ENCODE measurements at places on chromosomes 3 and 15. TPM values are rescaled to one million over a fixed set of nuclear protein-coding genes. Genes with fewer than 3 reads are reported as not detected.

DNA sequence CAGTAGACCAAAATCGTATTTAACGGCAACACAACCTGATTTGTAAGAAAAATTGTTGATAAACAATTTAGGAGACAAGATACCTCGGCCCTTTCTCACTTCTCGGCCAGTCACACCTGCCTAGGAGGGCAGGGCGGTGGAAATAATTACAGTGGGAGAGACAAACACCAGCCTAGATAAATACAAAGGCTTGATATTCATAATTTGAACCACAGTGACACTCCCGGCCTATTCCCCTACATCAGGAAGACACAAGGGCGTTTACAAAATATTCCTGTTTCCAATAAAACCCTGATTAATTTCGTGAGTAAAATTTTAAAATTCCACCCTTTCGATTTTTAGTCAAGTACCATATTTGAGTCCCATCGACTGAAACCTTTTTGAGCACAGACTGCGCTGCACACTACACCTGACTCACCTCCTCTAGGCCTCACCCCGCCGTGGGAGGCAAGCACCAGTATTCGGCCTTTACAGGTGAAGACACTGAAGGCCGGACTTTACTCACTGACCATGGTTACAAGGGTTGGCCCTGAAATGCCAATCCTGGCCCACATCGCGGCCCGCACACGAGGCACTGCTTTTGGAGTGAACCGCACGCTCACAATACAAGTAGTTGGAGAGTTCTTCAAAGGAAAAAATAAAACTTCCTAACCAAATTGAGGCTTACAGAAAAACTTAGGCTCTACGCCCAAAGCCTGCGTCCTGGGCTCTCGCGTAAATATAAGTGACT lies 794 bp downstream of the ARPP19 start:
- DNase-seq: peak; percentile 39

GRCh38 chr3:152511904-152512303 lies 243.2 kb downstream of the MBNL1 start:
- no peak for DNase-seq

- no peak for DNase-seq
These were observed 242.8 kb upstream of the CNTN4 start for GRCh38 chr3:1855841-1856240.

DNA sequence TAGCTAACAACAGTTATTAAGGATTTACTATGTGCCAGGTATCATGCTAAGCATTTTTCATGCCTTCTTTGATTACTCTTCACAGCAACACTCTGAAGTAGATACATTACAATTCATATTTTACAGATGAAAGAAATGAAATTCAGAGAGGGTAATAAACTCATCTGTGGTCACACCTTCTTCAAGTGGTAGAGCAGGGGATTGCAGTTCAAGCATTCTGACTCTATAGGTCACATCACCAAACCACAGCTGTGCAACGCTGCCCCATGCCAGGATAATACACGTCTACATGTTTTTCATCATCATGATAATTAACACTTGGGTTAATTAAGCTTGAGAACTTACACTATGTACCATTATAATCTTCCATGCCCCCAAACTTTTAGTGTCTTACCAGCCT lies 98.5 kb downstream of the LRRC3B start:
- DNase-seq: peak; percentile 17

DNA sequence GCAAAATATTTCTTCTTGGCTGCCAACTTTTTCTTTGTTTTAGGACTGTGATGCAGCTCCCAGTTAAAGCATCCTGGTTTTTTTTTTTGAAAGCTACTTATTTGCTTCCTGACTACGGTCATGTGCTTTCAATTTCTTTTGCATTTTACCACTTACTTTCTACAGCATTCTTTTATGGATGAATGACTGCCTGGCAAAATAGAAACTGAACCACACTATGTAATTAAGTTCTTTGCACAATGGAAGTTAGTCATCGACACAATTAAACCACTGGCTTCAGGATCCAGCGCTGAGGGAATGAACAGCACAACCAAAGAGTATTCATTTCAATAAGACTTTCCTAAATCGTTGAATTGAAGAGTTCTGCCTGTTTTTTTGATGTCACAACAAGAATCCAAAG lies 82.2 kb upstream of the EPHA3 start:
- no peak for DNase-seq

GRCh38 chr3:187112934-187113793 lies 26.1 kb downstream of the RPL39L start:
- peak; percentile 54 for DNase-seq

DNA sequence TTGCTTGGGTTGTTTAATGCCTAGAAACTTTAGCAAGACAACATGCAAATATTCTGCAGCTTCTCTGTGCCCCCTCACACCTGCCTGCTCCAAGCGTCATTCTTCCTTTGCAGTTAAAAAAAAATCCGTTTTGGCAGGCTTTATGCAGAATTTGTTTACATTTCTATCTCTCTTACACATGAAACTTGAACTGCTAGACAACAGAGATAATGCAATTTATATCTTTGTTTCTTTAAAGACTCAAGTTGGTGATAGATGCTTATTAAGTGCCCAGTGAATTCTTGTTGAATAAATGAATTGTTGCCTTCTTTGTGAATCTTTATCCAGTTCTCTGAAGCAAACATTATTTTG lies 53.2 kb downstream of the CHST2 start:
- DNase-seq: no peak

GRCh38 chr3:47761046-47761445 lies 20.6 kb downstream of the SMARCC1 start:
- no peak for DNase-seq

DNA sequence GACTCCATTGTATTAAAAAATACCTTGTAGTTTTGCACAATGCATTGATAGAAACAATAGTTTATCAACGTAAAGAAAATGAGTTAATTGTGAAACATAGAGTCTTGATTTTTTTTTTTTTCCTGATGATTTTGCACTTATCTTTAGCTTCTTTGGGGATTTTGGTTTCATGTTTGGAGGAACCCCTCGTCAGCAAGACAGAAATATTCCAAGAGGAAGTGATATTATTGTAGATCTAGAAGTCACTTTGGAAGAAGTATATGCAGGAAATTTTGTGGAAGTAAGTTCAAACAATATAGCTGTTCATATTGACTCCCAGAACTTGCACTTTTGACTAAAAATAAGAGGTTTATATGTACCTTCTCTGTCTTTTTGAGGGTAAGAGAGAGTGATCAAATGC lies 7.0 kb downstream of the DNAJB11 start:
- no peak for DNase-seq

- no peak for DNase-seq
These were observed 148.9 kb downstream of the DNAJB8 start for GRCh38 chr3:128317698-128318231.

DNA sequence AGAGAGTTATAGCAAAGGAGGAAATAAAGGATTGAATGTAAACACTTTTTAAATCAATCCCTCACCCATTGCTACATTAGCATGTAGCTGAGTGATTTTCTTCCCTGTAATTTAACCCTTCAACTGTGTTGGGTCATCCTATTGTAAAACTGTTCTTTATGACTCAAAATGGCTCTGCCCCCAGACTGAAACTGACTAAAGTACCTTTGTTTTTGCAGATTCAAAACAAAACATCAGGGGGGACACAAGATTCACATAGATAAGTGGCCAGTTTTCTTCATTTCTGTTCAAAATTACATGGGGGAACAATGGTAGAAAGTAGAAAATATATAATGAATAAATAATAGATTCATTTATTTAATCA lies 268.4 kb downstream of the IGSF11 start:
- DNase-seq: no peak

GRCh38 chr15:73982222-73982962 lies 9.7 kb downstream of the STOML1 start:
- DNase-seq: no peak

- no peak for DNase-seq
These were observed 417.4 kb downstream of the MFSD1 start for GRCh38 chr3:159219231-159219630.

DNA sequence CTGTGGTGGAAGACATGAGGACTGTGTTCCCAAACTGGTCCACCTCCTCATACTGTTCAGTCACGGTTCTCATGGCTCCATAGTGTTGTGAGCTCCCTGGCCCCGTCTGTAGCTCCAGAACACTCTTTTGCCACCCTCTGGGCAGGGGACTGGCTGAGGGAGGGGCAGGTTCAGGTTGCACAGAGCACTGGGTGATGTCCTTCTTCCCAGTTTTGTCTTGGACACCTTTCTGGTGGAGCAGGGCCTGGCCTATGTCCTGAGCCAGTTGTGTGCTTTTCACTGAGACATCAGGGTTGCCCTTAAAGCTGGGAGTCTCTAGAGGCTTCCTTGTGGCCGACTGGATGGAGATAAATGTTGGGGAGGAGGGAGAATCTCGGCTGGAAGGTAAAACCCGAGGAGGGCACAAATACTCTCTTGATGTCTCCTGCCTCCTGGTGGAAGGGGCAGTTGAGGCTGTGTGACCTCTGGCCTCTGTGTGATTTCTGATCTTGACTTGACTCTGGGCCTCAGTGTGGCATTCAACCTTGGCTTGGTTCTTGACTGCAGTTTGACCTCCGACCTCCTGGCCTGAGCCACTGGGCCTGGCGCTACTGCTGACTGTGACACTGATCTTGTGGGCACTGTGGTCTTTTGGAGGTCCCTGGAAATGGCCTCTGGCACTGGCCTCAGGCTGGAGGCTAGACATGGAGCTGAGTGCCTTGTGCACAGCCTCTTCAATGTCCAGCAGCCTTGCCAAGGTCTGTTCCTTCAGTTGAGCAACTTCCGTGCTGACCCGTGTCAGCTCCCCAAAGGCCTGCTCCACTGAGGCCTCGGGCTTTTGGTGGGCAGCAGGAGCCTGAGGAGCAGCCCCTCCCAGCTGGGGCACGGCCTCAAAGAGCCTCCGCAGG lies 8.1 kb downstream of the XIRP1 start:
- no peak for DNase-seq

DNA sequence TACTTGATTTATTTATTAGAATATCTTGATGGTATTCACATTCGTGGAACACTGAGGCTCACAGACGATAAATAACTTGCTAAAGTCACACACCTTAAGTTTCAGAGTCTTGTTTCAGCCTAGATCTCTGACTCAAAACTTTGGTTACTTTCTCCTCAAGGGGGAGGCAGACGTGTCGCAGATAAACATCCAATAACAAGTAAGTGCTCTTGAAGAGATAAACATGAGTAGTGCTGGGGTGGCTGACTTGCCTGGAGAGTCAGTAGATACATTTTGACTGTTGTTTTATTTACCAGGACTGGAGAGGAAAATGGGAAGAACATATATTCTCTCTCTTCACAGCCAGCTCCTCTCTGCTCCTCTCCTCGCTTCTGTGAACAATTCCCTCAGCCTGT lies 31.3 kb downstream of the FBXO45 start:
- DNase-seq: no peak

GRCh38 chr3:157063469-157063868 lies 96.5 kb downstream of the CCNL1 start:
- DNase-seq: no peak

GRCh38 chr15:99095626-99096025 lies 9.3 kb upstream of the SYNM start:
- no peak for DNase-seq

DNA sequence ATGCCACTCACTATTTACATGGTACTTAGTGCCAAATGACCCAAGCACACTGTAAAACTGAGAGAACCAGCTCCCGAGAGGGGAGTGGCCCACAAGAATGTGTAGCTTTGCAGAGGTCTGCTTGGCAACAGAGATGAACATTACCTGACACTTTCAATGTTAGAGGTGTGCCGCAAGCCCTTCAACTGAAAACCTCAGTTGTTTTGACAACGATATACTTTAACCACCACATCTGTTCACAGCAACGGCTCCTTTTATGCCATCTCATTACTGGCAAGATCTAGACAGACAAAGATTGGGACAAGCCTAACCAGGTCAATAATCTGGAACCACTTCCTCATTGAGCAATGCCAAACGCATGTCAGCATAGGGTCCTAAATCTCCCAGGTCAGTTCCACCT lies 23.7 kb downstream of the NEK10 start:
- DNase-seq: no peak

- no peak for DNase-seq
These were observed 81.7 kb downstream of the CD47 start for GRCh38 chr3:108008931-108009639.

DNA sequence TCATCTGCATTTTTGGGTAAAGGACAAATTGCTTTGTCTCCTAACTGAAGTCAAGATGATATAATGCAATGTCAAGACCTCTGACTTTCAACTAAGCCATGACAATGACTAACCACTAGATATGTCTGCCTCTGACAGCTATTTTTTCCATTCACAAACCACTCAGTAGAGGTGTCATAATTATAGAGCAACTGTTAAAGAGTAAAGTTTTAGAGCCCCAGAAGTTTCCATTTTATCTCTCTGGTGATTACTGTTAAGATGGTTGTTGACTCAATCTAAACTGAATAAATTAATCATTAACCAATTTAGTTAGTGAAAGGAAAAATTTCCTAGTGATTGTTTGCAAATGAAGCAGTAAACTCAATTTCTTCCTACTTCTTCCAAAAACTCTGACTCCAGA lies 779.9 kb downstream of the GRM7 start:
- no peak for DNase-seq

Gene ZSCAN2
- 63.9 TPM for total RNA-seq

Gene SYNPR
- total RNA-seq: 2.6 TPM

Gene CHL1
- total RNA-seq: 1.9 TPM

Gene MAP4
- 108 TPM for total RNA-seq

Gene OR5K2
- total RNA-seq: not detected

Gene TMEM212
- total RNA-seq: not detected

Gene EOMES
- total RNA-seq: not detected

Gene SERINC4
- total RNA-seq: not detected

Data from GM23338 (cell line).